Right hindlimb (tissue), 1 donor: ENCODE measurements at places on chromosomes 5 and 9.

DNA sequence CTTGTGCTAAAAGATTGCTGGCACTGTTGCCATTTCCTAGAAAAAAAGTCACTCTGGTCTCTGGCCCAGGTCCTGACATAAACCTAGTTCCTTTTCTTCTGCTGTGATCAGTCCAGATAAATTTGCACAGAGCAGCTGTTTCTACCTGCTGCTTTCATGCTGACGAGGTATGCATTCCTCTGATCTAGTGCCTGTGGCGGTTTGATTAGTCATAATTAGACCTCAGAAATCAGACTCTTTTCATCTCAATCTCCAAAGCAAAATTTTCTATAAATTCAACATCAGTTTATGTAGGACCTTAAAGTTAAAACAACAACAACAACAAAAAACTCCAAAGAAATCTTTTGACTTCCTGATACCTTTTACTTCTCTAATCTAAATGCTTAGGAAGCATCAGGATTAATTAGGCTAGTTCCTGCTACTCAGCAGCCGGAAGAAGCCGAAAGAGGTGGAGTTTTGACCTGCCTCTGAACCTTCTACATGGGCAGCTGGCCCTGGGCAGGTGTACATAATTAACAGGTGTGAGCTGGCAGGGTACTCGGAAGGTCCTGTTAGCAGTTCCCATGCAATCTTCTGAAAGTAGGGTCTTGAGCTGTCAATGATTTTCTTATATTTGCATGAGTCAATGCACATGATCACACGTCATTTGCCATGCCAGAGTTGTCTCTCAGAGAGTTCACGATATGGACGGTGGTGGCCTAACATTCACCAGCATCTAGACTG, 83.3 kb upstream of the CCDC112 start:
- no peak for DNase-seq

- DNase-seq = no peak
Observed at GRCh38 chr5:98755406-98755805, 18.1 kb upstream of the RGMB start.

DNA sequence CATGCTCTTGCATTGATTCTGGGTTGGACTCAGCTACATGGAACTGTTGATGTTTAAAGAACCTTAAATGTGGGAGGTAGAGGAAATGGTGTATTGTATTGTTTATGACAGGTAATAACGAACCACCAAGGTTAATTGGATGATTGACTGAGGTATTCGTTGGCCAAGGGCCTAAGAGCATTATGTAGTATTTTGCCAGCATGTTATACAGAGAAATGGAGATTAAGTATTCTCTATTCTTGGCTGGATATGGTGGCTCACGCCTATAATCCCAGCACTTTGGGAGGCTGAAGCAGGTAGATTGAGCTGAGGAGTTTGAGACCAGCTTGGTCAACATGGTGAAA, 59.0 kb upstream of the CDK20 start:
- DNase-seq = no peak

DNA sequence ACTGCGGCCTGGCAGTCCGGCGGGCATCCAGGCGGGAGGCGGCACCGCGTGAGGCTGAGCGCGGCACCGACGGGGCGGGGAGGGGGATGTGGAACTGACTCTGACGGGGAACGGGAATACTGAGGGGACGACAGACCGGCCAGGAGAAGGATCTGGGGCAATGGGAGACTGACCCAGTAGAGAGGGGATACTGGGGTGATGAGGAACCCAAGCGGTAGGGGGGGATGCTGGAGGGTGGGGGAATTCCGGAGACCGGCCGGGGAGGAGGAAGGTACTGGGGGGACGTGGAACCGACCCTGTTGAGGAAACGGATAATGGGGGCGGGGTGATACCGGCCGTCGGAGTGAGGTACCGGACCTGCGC, 423 bp downstream of the IPPK start:
- DNase-seq = peak; percentile 40

DNA sequence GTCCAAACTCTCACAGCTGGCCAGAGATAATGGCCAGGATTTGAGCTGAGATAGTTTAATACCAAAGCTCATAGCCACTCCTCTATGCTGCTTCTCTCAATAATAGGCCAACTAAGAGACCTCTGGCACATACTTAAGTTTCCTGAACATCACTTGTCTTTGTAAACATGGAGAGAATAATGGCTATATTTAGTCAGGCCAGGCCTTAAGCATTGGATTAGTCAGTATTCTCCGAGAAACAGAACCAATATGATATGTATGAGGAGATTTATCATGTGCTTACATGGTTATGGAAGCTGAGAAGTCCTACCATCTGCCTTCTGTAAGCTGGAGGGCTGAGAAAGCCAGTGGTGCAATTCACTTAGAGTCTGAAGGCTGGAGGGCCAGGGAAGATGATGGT, 45.4 kb downstream of the CFAP95 start:
- no peak for DNase-seq

DNA sequence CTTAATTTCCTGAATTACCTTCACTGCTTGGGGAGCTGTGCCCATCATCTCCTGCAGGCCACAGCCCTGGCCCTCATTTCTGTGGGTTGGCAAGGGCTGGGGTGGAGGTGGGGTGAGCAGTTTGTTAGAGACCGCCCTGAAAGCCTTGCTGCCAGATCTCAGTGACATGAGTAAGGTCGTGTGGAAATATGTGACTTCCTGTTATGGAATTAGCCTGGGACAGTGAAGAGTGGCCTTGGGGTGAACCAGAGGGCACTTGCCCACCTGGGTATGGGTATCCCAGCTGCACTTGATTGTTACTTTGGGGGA, 2.5 kb upstream of the HNRNPAB start:
- DNase-seq = no peak

- no peak for DNase-seq
Observed at GRCh38 chr5:2134543-2135292, 252.0 kb upstream of the IRX4 start.
